ENCODE measurements at places on chromosomes 12 and 14. TPM values are rescaled to one million over a fixed set of nuclear protein-coding genes. Genes with fewer than 3 reads are reported as not detected.

- H3K4me3 ChIP-seq = no peak overlapping the region
- peaks cover 28% of the 10 kb centered on the region for H3K27me3 ChIP-seq
- H3K36me3 ChIP-seq = no peaks in the 10 kb centered on the region
- H3K4me1 ChIP-seq = no peaks in the 10 kb centered on the region
These were observed 6.8 kb upstream of the EML5 start for GRCh38 chr14:88799522-88799921.

DNA sequence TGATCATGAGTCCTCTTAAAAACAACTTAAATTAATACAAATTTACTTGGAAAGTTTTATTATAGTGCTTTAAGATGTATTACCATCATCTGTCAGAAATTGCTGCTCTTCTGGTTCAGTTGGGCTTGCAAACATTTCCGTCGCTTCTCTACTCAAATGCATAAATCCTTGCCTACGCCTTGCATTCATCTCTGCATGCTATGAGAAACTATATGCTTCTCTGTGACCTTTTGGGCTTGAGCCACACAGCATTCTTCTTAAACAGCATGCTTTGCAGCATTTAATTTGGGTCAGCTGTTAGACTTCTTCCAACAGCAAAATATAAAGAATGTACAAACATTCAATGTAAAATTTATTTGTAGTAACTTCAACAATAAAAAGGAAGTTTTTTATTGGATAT lies 305.7 kb upstream of the FLRT2 start:
- no peak overlapping the region for H3K27ac ChIP-seq
- H3K4me3 ChIP-seq = no peak overlapping the region
- no peak for DNase-seq
- no peaks in the 10 kb centered on the region for H3K4me1 ChIP-seq
- H3K36me3 ChIP-seq = no peaks in the 10 kb centered on the region

- DNase-seq = no peak
- no peak overlapping the region for H3K27ac ChIP-seq
- H3K4me3 ChIP-seq = no peak overlapping the region
- H3K27me3 ChIP-seq = no peaks in the 10 kb centered on the region
- peaks cover 5% of the 10 kb centered on the region for H3K36me3 ChIP-seq
- H3K4me1 ChIP-seq = no peaks in the 10 kb centered on the region
These were observed 102.1 kb downstream of the TMEM117 start for GRCh38 chr12:43937947-43938346.

- no peak for DNase-seq
- no peak overlapping the region for H3K27ac ChIP-seq
- H3K4me1 ChIP-seq = peaks cover 25% of the 10 kb centered on the region
These were observed 102.5 kb upstream of the GPHB5 start for GRCh38 chr14:63421226-63421625.

GRCh38 chr14:105271224-105271890 lies 23.0 kb downstream of the BTBD6 start:
- no peaks in the 10 kb centered on the region for H3K27me3 ChIP-seq
- DNase-seq = no peak
- H3K4me3 ChIP-seq = no peak overlapping the region
- peaks cover 9% of the 10 kb centered on the region for H3K4me1 ChIP-seq
- H3K36me3 ChIP-seq = peaks cover 15% of the 10 kb centered on the region

SCNN1A gene
- total RNA-seq = 0.22 TPM

BCL2L14 gene
- total RNA-seq = not detected

NTS gene
- not detected for total RNA-seq

OAS2 gene
- total RNA-seq = 4.8 TPM

CIDEB gene
- total RNA-seq = 3.1 TPM
